Iris pigment epithelial cell (primary cell): ENCODE measurements at places on chromosomes 7 and 10.
A peak's percentile ranks its signal among the peaks of the same experiment; 100 is the strongest.

- no peak for DNase-seq
These were observed 1.3 kb downstream of the TMEM168 start for GRCh38 chr7:112788778-112789343.

GRCh38 chr7:235576-236395 lies 43.4 kb downstream of the FAM20C start:
- no peak for DNase-seq

- DNase-seq: peak; percentile 74
These were observed 350.6 kb downstream of the TFEC start for GRCh38 chr7:115679976-115680375.

- DNase-seq: peak; percentile 26
These were observed 276.3 kb upstream of the KCND2 start for GRCh38 chr7:119996634-119997033.

- peak; percentile 43 for DNase-seq
These were observed 81.3 kb upstream of the DKK1 start for GRCh38 chr10:52232561-52233350.

DNA sequence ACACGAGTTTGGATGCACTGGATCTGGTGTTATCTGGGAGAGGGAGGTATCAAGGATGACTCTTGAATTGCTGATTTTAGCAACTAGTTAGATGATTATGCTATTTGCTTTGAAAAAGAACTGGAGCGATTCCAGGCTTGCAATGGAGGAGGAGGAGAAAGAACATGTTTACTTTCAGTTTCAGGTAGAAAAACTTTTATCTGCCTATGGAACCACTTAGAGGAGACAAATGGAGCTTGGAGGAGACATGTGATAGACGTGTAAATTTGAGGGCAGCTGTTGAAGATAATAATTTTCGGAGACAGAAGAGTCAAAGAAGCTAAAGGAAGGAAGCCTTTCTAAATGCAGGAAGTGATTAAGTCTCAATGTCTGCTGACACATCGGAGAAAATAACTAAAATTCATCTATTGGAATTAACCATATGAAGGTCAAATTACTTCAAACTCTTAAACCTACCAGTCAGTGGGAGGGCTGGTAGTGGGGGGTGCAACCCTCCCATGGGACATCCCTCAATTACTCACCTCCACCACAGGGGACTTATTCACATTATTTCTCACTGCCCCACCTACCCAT lies 56.4 kb upstream of the GNAI1 start:
- DNase-seq: peak; percentile 67

- DNase-seq: no peak
These were observed 25.8 kb downstream of the TCAF1 start for GRCh38 chr7:143876218-143876617.

DNA sequence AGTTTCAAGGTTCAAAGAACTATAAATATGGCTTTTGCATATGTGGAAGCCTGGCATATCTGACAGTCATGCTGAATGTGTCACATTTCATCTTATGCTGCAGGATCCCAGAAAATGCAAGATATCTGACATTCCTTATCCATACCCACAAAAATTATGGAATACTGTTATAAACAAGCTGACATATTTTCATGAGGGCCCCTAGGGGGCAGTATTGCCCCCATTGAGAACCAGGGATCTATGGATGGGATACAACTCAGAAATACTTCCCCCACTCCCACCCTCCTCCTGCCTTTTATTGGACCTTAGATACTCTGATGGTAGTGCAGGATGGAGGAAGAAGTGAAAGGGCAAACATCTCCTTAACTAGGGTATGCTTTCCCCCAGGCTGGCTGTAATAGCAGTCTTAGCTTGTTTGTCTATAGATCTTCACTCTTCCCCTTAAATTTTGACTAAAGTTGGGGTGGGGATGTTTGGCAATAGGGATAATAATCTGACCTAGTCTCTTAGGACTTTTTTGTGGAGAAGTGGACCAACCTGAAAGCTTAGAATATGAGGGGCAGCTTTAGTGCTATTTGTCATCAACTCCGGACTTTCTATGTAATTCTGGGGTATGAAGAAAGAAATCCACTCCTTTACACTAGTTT lies 3.5 kb upstream of the GNGT1 start:
- DNase-seq: peak; percentile 66

- peak; percentile 63 for DNase-seq
These were observed 3.3 kb downstream of the AHR start for GRCh38 chr7:17301471-17302456.
